ENCODE measurements at places on chromosomes 13 and 19.

DNA sequence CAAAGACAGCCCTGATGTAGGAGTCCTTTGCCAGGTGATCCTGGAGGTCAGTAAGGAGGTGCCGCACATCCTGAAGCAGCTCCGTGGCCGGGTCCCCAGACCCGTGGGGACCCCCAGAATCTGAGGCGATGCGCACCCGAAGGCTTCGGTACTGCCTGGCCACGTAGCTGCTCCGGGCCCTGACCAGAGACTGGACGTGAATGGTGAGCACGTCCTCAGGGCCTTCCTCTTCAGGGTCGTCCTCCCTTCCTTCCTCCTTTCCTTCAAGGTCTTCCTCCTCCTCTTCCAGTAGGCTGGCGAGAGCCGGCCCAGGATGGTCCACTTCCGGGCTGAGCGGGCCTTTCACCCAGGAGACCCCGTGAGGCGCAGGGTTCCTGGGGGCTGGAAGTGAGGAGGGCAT, 7.5 kb downstream of the RINL start:
- DNase-seq: no peak

DNA sequence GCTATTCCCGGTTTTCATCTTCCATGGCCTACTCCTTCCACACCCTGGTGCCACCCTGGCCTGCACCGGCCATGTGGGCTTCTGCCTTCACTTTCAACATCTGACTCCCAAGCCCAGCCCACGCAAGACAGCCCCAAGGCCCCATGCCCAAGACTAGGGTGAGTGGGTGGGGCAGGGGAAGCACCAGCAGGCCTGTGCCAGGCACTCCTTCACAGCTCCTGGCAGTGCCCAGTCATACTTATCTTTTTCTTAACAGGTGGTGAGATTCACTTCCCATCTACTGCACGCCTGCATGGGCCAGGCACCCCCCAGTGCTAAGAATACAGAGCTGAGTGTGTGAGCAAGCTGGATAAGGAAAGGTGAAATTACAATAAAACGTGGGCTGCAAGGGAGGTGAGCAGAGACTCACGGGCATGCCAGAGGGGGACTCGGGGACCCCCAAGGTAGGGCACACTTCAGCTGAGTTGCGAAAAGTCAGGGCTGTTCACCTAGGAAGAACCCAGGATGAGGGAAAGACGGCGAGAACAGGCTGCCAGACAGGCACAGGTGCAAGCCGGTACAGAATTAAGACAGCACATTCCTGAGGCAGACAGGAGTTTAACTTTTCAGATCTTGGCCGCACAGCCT, 55.7 kb downstream of the COL4A1 start:
- no peak for DNase-seq

DNA sequence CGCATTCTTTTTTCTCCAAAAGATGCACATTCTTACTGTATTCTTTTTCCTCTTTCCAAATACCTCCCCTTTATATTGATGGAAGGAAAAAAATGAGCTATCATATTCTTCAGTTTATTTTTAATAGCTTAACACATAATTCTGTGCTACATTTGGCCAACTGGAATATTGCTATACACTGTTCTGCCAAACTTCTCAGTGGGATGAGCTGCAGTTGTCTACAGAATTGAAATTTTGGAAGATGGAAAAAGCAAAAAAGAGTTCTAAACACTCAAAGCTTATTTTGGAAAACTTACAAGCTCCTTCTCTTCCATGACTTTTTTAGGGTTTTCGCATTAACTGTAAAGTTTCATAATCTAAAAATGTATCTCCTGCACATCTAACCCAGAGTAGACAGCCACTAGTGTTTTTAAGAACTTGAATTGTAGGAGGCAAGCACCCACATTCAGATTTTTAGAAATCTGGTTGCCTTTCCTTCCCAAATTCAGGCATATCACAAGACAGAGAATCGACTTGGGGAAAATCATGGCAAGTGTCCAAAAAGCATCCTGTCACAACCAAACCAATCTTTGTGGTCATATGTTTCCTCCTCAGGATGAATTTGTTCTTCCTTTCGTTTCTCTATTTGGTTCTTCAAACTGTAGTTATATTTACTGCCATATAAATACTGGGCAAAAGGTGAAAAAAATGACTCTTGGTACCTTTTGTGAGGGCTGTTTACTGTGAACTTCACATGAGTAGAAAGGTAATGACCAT, 111.4 kb upstream of the FRY start:
- DNase-seq: peak; percentile 59

DNA sequence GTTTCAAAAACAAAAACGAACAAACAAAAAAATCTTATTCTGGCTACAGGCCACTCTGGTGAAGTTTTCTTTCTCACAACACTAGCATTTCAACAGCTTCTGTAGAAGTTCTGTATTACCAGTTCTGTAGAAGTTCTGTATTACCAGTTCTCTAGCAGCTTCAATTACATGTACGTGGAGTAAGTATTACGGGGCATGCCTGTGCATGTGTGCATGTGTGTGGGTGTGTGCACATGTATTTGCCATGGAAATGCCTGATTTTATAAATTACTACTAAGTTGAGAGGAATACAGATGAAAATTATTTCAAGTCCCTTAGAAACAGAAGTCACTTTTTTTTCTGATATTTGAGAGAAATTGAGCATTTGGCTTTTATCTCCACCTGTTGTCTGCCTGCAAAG, 414.2 kb downstream of the FOXO1 start:
- no peak for DNase-seq

- peak; percentile 98 for DNase-seq
Measured at GRCh38 chr13:28718543-28719226, at the start of gene SLC46A3. Gene SLC46A3, minus strand, starts transcription at chr13:28718970. Its CDS starts 972 bp downstream, at chr13:28717998.

- DNase-seq: no peak
Measured at GRCh38 chr13:53138376-53139036, 109.9 kb downstream of the OLFM4 start.

- DNase-seq: no peak
Measured at GRCh38 chr19:51317968-51318367, 6.5 kb downstream of the IGLON5 start.

DNA sequence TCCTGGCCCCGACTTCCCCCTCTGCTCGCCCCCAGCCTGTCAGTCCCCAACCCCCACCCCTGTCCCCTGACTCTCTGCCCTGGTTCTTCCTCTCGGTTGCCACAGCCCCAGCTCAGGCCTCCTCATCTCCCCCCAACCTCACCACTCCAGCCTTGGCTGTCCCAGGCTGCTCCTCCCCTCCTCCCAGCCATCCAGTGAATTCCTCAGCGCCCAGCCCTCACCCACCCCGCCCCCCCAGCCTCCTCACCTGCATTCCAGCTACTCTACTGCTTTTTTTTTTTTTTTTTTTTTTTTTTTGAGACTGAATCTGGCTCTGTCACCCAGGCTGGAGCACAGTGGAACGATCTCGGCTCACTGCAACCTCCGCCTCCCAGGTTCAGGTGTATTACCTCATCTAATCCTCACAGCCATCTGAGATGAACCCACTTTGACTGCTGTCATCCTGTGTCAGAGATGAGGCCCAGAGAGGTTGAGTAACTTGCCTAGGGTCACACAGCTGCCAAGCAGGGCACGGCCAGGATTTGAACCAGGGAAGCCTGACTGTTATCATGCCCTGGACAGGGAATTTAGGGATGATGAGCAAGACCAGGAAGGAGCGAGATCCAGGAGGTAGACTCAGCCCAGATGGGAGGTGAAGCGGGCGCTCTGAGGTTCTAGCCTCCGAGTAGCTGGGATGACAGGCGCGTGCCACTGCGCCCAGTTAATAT, 2.6 kb downstream of the SULT2B1 start:
- DNase-seq: no peak

DNA sequence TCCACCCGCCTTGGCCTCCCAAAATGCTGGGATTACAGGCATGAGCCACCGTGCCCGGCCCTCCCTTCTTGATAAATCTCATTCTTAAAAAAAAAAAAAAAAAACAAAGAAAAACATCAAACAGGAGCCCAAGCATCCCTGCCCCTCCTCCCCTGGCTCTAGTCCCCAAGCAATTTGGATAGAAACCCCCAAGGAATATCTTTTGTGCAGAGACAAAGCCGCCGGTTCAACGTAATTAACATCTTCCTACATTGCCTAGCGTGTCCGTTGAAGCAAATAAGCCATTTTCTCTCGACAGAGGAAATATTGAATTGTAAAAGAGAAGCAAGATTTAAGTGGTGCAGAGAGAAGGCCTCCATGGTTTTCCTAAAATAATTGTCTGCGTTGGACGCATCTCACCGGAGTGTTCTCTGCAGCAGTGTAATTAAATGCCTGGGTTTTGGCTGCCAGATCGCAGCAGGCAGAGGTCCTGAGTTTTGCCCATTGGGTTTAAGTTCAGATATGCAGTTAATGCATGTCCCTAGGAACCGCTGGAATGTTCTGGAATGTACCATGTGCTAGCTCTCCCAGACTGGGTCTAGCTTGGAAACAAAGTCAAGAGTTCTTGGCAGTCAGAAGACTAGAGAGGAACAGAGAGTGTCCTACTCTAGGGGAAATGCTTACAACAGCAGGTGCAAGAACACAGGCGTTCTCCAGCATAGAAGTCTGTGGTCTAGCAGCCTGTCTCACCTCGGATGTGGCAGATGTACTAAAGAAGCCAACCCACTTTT, 30.8 kb downstream of the PIN1 start:
- DNase-seq: no peak

- DNase-seq: peak; percentile 19
Measured at GRCh38 chr19:4304538-4305256, at the start of gene FSD1. Gene FSD1, plus strand, starts transcription at chr19:4304598. Its CDS starts 149 bp downstream, at chr19:4304747.

GRCh38 chr19:16847430-16847829, 18.2 kb downstream of the SIN3B start:
- DNase-seq: peak; percentile 72

DNA sequence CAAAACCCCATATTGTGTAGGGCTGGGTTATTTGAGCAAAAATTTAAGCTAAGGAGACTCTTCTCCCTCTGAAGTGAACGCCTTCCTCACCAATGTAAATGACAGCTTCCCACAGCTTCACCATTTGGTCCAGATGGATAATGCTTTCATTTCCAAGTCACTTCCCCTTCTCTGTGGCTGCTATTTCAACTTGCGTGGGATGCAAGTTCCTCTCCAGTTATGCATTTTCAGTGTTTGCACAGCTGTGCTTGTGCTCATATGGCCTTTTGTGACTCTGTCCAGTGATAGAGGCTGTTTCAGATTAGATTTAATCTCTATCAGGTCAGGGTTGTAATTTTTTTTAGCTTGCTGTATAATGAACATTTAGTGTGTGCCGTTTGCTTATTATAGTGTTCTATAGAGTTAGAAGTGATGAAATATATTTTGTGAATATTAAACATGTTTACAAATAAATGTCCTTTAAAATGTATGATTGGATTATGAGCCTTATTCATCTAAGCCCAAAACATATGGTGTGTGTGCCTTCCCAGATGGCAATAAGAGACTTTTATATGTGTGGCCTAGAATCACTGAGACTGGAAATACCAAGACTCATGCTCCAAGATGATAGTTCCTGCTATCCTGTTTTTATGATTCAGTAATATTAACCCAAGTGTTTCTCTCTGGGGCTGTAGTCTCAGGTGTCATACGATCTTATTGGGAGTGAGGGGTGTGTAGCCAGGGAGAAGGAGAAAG, 86.6 kb downstream of the TNFRSF19 start:
- peak; percentile 92 for DNase-seq

- no peak for DNase-seq
Measured at GRCh38 chr19:48683349-48683748, 10.5 kb upstream of the NTN5 start.

GRCh38 chr13:48159826-48160225, 64.9 kb upstream of the MED4 start:
- DNase-seq: no peak
